ENCODE measurements at places on chromosomes 1 and 21. TPM values are rescaled to one million over a fixed set of nuclear protein-coding genes. Genes with fewer than 3 reads are reported as not detected.

DNA sequence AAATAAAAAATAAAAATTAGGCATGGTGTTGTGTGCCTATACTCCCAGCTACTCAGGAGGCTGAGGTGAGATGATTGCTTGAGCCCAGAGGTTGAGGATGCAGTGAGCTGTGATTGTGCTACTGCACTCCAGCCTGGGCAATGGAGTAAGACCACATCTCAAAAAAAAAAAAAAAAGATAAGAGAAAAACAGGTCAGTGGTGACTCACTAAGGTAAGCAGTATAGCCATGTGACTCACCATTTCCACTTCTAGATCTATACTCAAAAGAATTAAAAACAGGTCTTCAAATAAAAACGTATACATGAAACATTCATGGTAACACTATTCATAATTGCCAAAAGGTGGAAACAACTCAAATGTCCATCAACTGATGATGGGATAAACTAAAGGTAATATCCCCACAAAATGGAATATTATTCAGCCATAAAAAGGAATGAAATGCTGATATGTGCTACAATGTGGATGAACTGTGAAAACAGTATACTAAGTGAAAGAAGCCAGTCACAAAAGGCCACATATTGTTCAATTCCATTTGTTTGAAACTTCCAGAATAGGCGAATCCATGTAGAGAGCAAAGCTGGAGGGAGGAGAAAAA, 75.1 kb downstream of the ZNF281 start:
- DNase-seq, result no peak

GRCh38 chr1:224616756-224617409, 766 bp downstream of the CNIH3 start:
- DNase-seq, result no peak

GRCh38 chr1:158002631-158003405, 9.4 kb downstream of the KIRREL1 start:
- no peak for DNase-seq

GRCh38 chr1:73911849-73912248, 286.1 kb downstream of the LRRIQ3 start:
- no peak for DNase-seq

DNA sequence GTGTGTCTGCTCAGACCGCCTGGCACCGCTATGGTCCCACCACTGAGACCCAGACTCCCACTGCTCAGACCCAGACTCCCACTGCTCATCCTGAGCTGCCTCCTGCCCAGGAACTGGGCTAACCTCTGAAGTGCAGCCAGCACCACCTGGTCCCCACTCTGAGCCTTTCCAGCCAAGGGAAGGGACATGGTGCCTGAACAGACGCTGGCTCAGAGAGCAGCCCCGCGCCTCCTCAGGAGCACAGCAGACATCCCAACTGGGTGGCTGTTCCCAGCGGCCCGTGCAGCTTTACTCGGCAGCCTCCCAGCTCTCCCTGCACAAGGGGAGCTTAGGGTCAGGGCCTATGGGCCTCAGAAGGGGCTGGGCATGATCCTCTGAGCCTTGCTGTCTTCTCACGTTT, 27.8 kb upstream of the CNTN2 start:
- DNase-seq, result no peak

DNA sequence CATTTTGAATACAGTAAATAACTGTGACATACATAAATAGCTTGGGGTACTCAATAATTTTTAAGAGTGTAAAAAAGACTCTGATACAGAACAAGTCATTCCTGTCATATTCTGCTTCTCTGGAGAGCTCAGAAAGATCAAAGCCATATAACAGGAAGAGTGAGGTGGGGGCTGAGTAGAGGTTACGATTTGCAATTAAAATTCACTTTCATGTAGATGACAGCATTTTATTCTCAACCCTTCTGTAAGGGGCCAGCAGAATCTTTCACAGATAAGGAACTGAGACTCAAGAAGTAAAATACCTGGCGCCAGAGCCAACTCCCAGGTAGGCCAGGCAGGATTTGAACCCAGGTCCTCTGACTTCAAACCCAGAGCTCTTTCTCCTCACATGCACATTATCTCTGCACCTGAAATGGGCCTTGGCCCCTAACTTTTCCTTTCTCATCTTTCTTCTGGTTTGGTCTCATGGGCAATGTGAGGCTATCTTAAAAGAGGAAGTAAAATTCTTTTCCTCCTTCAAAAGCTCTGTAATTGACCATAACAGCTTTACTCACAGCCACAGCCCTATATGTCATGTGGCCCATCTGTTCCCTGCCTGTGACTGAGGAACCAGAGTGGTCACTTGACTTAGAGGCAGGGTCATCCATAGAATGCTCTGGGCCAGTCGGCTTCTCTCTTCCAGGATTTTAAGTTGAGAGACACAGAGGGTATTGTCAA, 80.9 kb upstream of the SYT6 start:
- DNase-seq, result no peak

DNA sequence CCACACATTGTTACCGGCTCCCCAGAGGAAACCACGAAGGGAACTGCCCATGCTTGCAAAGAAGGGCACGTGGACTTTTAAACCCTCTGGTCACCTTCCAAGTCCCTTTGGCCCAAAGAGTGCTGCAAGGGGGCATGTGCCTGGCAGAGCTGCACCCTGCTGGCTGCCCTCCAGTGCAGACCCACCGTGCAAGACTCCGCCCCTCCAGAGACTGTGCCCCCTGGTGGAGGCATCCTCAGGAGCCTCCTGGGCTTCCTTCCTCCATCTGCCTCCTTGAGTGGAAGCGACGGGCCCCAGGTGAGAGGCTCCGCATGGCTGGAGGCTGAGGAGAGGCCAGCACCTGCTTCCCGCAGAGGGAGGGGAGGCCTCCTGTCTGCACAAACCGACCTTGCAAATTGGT, 100.6 kb downstream of the CRYAA start:
- DNase-seq, result peak; percentile 26

GRCh38 chr1:207964195-207964966, 53.5 kb upstream of the CD34 start:
- no peak for DNase-seq

ZNF683 gene
- total RNA-seq, result not detected

PLCH2 gene
- total RNA-seq, result 16.7 TPM

E2F2 gene
- 112 TPM for total RNA-seq

OR2L8 gene
- 0.29 TPM for total RNA-seq

TSSK3 gene
- 2.2 TPM for total RNA-seq

SYT6 gene
- total RNA-seq, result not detected
